ENCODE measurements at places on chromosomes 5 and 9.

- no peak for DNase-seq
Observed at GRCh38 chr5:169050146-169050571, 250.8 kb downstream of the SLIT3 start.

GRCh38 chr9:121220996-121221663 is 19.5 kb upstream of the RAB14 start:
- DNase-seq, result no peak

- DNase-seq, result no peak
Observed at GRCh38 chr9:21605489-21605931, 123.4 kb upstream of the IFNE start.

DNA sequence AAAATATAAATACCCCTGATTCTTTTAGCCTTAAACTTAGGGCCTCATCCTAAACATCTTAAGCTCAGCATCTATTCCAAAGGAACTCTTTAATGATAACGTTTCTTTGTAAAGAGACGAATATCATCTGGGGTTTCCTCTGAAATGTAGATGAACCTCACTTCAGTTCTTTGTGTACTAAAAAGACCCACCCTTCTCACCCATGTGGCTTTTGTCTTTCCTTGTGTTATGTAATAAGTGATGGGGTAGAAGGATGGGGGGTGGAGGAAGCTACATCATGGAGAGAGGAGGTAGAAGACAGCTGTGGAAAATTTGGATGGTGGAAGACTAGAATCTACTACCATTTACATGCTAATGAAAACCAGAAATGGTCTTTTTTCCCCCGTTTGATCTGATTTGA is 111.0 kb downstream of the NDUFS4 start:
- no peak for DNase-seq

GRCh38 chr5:91419571-91420537 is 36.7 kb upstream of the ARRDC3 start:
- peak; percentile 67 for DNase-seq

DNA sequence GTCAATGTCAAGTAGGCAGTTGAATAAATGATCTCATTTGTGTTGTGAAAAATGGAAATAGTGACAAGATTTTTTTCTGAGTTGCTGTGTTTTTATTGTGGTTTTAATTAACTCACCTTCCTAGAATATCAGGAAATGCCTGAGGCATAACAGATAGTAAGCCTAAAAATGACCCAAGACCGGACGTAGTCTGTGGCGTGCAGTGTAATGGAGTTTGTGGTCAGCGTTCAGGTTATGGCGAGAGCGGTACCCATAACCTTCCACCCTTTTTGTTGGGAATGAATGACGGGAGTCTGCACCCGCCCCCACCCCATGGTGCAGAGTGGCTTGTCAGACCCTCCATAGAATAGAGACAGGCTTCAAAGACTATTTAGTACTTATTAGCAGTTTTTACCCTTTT is 119.3 kb downstream of the GALNT10 start:
- no peak for DNase-seq

DNA sequence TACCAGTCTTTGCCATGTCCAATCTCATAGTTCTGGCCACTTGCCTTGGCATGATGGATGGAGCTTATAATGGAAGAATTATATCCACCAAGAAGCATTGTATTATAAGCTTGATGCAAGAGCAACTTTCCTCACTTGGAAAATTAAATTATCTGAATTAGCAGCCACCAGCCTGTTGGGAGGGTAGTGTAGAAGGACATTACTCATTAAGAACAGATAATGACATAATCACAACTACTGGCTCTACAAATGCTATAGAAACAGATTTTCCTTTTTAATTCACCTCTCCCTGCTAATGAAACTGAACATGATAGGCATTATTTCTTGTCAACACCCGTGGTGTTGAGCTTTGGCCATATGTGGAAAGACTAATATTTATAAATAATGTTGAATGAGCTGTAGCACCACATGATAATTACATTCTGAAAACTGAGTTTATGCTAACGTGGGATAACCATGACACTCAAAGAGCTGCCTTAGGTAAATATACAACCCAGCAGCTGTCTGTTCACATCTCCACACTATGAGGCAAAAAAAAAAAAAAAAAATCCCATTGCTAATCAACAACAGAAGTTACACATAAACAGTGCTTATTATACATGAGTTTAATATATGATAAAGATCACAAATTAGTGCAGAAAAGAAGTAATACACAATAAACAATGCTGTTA is 48.1 kb upstream of the NR4A3 start:
- DNase-seq, result no peak

GRCh38 chr9:125785248-125785751 is 38.1 kb downstream of the PBX3 start:
- DNase-seq, result no peak

- DNase-seq, result no peak
Observed at GRCh38 chr5:121430538-121430937, 421.1 kb upstream of the FTMT start.

DNA sequence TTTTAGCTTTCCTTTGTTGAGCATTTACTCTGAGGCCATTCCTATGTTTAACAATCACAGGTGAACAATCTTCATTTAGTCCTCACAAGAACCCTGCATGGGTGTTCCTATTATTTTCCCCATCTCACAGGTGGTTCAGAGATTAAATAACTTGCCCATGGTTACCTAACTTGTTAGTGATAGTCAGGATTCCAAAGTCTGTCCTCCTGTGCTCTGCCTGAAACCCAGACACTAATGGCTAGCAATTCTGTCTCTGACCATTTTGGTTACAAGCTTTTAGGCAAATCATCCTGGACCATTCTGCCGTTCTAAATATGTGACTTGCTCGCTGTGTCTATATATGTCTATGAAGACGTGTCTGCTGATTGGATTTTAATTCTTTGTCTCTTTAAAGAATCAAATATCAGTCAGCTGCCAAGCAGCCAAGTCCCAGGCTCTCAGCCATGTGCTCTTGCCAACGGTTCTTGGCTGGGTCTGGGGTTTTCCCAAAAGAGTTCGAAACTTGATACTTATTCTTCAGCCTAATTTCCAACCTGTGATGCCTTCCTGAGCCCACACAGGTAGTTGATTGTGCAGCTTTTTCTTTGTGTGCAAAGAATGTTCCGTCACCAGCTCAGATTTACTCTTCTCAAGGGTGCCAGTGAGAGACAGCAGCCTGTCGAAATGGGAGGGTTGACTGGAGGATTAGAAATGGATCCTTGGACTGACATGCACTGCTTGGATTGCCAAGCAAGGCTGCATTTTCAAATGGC is 121.7 kb downstream of the NREP start:
- DNase-seq, result peak; percentile 78

- DNase-seq, result no peak
Observed at GRCh38 chr9:121322037-121322736, 47.9 kb downstream of the STOM start.

GRCh38 chr5:14396066-14396465 is 185.5 kb upstream of the OTULINL start:
- no peak for DNase-seq

GRCh38 chr9:112774006-112774996 is 23.7 kb downstream of the SNX30 start:
- DNase-seq, result peak; percentile 61

- DNase-seq, result peak; percentile 4
Observed at GRCh38 chr5:113330533-113331208, 104.1 kb downstream of the TSSK1B start.

DNA sequence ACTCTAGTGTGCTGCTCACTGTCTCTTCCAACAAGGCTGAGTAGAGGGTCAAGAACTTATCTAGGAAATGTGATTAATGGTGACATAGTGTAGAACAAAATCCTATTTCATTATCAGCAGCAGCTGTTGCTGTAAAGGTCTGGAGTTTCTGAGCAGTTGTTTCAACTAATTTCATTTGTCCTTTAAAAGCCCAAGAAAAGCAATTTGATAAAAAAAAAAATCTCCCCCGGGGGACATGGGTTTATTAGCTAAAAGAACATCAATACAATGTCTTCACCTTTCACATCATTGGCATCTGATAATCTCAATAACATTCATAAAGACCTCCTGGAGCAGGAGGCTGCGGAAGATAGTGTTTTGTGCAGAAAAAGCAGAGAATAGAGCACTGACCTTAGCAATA is 468.1 kb downstream of the KCTD16 start:
- no peak for DNase-seq

DNA sequence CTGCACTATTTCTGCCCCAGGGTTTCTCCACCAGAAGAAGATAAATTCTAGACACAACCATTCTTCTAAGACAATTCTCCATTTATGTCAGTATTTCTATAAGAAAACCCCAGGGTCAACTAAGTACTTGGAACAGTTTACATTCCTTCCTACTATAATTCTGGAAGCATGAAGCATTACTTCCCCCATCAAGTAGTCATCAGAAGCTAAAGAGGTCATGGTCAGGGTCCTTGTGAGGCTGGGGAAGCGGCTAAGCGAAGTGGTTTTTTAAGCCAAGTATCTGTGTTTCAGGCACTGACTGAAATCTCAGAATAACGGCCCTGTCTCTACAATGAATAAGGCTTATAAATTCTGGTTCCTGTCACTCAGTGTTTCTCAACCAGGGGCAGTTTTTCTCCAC is 197.8 kb downstream of the GLIS3 start:
- no peak for DNase-seq

DNA sequence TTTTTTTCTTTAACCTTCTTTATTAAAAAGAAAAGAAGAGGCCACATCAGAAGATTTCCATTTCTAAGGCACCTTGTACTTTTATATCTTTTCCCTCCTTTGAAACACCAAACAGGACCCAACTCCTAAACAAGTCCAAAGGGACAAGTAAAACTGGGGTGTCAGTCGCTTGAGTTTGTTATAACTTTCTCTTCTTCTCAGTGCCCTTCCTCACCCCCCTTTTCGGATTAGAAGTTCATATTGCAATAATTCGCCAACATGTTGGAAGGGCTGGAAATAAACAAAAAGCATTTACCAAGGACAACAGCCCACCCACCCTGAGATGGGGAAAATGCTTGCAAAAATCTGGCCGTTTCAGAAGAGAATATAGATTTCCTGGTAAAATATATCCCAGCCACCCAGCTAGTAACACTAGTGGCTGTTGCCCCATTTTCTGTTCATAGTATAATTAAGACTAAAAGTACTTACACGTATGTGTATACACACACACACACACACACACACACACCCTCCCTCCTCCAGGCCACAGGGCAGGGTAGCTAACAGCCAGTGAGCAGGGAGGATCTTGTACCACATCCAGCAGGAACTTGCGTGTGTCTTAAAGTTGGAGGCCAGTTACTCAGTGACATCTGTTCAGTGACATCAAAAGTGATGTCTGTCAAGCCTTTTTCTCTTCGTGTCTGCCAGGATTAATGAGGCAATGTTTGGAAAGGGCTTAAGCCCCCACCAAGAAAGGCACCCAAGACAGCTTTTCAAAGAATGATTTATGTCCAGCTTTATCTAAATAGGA is 149.1 kb upstream of the KLF4 start:
- no peak for DNase-seq

- no peak for DNase-seq
Observed at GRCh38 chr5:118405650-118406061, 582.7 kb downstream of the DTWD2 start.

DNA sequence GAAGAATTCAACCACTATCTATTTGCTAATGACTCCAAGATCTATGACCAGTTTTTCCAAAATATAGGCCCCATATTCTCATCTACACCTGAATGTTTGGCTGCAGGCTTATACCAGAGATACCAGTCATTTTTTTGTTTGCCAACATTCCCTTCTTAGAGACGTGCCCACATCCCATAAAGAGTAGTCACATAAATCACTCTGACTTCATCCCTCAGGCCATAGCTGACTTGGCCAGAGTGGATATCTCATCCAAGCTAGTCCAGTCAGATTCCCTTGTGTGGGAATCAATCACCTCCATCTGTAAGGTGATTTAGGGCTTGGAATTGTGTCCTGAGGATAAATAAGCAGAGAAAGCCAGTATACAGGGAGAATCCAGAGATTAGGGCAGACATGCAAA is 124.3 kb upstream of the SLC24A2 start:
- DNase-seq, result no peak

DNA sequence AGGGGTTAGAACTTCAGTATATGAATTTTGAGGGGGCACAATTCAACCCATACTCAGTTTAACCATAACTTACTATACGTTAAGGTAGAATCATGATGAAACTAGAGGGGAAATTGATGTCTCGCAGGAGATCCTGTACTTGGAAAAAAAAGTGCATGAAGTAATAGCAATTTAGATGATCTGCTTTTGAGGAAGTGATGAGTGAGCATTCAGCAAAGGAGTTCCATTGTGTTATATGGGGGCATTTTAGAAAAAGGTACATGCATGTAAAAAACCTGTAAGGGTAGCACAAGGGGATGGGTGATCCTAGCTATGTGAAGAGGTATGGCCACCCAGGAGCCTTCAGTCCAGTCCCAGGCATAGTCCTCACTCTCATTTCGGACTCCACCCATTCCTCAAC is 14.8 kb upstream of the TMC1 start:
- no peak for DNase-seq

GRCh38 chr9:15113288-15113687 is 193.7 kb downstream of the TTC39B start:
- DNase-seq, result no peak

- no peak for DNase-seq
Observed at GRCh38 chr5:161709239-161709638, 23.7 kb downstream of the GABRA6 start.

DNA sequence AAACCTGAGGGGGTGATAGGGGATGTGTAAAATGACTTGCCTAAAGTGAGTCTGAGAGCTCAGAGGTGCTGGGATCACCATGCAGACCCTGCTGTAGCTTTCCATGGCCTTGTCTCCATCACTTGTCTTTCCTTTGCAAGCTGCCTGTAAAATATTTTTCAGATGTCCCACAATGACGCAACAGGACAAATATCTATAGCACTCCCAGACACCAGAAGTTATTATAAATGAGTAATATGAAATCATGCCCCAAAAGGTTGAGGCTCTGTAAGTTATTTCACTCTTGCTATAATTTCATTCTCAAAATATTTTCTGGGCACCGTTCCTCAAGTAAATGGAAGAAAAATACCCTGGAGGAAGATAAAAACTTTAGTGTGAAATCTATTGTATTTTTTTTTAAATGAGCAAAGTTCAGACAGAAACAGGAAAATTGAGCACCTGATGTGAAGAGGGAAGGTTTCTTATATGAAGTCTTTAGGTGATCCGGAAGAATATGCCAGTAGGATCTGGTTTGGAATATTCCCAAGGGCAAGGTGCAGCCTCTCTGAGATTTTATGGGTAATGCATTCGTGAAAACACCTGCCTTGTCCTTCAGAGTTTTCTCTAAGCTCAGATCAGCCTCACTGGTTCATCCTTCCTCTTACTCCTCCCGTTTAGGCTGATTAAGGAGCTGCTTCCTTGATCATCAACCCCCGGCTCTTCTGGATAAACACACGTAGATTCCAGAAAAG is 138.3 kb upstream of the DMAC1 start:
- DNase-seq, result no peak

DNA sequence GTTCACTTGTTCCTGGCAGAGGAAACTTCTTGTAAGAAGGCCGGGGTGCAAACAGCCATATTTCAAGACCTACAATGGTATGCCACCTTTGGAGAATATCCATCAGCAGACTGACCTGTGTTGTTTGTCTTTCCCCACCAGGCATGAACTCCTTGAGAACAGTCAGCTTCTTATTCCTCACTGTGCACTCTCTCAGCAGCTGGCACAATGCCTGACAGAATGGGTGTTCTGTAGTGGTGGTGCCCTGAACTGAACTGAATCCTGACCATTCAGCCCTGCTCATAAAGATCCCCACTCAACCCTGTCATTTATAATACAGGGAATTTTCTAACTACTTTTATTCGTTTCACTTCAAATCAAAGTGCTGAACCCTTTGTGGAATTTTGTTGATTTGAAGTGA is 206.9 kb downstream of the COX7C start:
- no peak for DNase-seq

Measured in G401 (cell line).